Cerebellar nuclear complex (tissue), 1 donor: ENCODE measurements at places on chromosomes 7 and 10.
A peak's percentile ranks its signal among the peaks of the same experiment; 100 is the strongest.

GRCh38 chr10:17009212-17009700, 120.4 kb downstream of the CUBN start:
- no peak for DNase-seq

DNA sequence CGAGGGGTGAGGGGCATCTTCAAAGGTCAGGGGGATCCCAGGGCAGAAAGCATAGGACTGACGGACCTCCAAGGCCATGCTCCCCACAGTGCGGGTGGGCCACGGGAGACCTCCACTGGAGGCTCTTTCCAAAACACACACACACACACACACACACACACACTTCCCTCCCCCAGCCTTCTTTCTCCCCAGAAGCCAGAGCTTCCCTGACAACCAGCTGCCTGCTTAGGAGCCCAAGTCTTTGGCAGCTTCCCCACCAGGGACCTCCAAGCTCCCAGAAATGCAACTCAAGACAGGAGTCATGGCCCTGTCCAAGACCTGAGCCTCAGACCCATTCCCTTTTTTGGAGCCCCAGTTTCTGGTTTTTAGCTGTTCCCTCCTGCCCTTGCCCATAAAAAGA, 710 bp upstream of the C10orf105 start:
- DNase-seq, result no peak

DNA sequence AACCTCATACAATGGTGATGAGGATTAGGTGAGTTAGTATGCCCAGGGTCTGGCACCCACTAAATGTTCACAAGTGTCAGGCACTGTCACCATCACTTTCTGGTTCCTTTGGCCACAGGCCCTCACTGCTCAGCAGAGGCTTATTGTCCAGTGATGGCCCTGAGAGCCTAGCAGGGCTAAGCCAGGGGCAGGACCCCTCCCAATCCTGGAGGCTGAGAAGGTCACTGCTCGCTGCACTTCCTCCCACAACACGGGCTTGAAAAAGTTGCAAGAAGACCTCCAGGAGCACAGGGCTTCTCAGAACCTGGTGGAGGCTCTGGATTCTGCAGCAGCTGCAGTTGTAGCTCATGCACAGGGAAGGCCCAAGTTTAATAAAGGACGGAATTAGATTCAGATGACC, 48.1 kb downstream of the DRGX start:
- DNase-seq, result no peak

DNA sequence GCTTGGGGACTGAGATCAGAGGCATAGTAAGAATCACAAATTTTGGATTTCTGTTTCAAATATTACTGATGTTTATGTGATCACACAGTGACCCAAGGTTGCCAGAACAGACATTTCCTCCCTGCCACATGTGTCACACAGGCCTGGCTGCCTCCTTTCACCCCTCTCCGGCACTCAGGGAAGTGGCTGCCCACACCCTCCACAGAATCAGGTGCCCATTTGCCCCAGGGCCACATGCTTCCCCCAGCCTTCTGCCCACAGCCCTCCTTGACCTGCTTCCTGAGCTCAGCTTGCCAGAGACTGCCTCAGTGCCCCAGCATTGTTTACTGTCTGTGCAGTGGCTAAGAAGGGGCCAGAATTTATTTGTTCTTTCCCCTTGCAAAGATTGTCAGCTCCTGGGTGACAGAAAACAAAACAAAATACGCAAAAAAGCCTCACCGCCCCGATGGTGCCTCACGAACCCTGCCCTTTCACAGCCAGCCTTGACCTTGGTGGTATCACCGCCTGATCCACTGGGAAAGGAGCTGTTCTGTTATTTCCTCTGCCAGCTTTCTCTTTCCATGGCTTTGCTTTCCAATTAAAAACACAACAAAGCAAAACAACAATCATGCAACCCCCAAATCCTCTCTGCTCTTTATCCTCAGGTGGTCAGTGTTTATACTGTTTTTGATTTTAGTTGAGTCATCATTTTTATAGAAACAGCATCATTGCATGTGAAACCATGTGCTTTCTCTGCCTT, 52.8 kb downstream of the CHN2 start:
- DNase-seq, result no peak

- no peak for DNase-seq
These were observed 154.2 kb downstream of the LCOR start for GRCh38 chr10:96986200-96986856.

- DNase-seq, result no peak
These were observed 52.5 kb downstream of the MPP7 start for GRCh38 chr10:28250358-28250757.

DNA sequence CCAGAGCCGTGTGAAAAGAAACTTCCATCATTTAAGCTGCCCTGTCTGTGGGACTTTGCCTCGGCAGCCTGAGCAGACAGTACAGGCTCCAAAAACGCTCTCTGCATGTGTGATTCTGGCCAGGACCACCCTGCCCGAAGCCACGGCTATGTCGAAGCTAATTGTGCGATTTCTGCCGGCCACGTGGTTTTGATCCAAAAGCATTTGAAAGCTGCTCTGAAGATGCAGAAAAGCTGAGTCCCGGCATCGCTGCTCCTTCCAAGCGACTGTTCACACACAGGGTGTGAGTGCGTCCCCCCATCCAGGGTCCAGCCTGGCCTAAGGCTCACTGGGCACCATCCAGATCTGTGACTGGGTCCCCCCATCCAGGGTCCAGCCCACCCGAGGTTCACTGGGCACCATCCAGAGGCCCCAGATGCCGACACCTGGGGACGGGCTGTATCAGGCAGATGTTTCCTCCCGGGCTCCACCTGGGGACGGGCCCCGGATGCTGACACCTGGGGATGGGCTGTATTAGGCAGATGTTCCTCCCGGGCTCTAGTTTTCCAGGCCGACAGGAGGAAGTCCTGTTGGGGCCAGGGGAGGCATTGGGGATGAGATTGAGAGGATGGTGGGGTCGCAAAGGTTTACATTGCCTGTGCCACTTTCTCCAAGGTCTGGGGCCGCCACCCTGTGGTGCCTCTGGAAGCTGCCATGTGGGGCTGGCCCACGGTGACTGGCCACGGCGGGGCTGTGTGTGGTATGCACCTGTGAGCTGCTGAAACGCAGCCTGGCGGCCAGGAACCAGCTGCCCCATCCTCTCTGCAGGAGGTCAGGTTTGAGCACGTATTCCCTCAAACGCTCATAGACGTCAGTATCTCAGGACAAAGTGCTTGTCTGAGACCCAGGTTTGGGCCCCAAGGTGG, 527.4 kb downstream of the DNAJB6 start:
- no peak for DNase-seq

GRCh38 chr7:127766831-127767459, 115.0 kb downstream of the SND1 start:
- no peak for DNase-seq

DNA sequence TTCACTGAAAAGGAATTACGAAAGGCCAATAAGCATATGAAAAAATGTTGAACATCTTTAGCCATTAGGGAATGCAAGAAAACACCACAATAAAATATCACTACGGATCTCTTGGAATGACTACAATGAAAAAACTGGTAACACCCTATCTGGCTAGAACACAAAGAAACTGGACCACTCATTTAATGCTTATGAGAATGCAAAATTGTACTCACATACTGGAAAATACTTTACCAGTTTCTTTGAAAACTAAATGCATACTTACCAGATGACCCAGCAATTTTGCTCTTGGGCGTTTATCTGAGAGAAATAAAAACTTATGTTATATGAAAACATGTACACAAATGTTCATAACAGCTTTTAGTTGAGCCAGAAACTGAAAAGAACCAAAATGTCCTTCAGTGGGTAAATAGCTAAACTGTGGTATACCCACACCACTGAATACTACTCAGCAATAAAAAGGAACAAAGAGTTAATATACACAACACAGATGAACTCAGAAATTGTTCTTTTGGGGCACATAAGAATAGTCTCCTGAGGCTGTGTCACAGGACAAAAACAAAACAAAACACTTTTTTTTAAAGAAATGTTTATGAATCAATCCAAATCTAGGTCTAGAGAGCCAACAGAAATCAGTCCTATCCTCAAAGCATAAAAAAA, 23.5 kb downstream of the CNOT4 start:
- DNase-seq, result no peak

DNA sequence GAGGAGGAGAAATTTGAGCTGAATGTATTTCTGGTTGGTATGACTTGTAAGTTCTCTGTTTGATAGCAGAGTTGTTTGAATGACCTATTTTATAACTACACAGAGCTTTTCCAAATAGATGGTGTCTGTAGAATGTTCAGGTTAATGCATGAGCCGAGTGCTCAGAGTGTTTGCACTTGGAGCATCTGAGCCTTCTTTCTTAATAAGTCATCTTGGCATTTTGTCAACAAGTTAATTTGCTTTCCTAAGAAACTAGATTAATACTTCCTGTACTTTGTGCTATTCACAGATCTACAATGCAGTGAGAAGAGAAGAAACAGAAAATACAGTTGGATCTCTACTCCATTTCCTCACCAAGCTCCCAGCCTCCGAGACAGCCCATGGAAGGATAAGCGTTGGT, 138.2 kb downstream of the PLCE1 start:
- no peak for DNase-seq

- DNase-seq, result no peak
These were observed 8.1 kb downstream of the CCDC6 start for GRCh38 chr10:59898125-59898835.

DNA sequence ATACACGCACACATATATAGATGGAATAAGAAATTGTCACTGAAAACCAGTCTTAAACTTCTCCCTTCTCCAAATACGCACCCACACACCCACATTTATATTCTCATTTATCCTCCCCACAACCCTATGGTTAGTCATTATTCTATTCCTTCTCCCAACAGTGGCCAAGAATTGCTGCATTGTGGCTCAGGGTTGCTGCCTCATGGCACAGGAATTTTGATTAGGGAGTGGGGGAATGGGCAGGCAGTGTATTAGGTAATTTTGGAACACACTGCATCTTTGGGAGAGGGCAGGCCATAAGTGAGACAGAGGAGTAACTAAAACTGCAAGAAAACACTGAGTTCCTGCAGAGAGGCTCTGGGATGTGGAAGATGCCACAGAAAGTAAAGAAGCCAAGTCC, 35.7 kb downstream of the NAPEPLD start:
- DNase-seq, result no peak

- DNase-seq, result no peak
These were observed 453.7 kb downstream of the SDK1 start for GRCh38 chr7:3754493-3755341.

DNA sequence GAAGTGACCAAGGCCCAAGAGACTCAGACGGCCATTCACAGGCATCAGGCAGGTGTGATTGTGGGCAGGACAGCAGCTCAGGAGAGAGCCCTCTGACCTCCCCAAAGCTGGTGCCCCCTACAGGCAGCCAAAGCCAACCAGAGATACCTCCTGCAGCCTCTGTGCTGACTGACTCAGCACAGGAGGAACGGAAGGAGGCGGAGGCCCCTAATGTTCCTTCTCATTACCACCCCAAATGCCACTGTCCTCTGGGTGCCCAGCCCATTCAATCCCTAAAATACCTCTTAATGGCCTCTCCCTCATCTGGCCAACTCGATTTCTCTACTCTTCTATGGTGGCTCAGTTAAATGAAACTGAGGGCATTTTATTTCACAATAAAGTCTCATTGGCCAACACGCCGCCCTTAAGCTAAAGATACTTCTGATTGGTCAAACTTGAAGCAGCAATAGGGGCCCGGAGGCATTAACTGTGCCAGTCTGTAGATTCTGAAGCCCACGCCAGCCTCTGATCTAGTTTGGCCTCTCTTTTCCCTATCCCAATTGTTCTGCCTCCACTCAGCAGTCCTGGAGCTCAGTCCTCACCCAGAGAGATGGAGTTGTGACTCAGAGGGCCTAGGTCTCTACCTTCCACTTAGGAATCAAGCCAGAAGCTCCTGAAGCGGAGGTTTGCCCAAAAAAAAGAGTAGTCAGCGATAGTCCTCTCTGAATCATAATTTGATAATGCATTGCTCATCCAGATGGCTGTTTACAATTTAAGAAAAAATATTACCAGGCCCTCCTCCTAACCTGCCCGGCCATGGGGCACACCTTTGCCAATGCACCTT, 1.2 kb downstream of the CYREN start:
- DNase-seq, result no peak

DNA sequence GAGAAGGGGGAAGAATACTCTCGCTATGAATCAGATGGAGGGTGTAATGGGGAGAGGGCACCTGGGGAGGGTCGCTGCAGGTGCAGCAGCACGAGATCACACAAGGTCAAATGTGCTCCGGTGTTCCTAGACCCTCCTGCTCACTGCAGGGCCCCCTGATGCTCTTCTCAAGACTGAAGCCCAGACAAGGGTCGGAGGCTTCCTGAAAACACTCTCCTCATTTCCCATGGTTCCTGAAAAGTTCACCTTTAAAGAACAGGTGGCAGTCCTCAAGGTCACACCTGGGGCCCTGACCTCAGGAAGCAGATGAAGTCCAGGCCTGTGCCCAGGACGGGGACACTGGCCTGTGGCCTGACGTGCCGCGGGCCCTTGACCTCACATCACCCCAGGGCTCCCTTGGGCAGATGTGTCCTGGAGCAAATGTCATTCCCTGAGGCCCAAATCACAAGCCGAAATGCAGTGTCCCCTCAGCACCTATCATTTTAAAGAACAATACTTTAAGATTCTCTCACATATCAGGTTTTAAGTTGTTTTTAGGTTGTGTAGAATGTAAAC, 289.8 kb downstream of the GLRX3 start:
- DNase-seq, result no peak

GRCh38 chr7:137020351-137020750, 151.9 kb downstream of the CHRM2 start:
- no peak for DNase-seq

GRCh38 chr10:114541081-114541796, 116.8 kb downstream of the ABLIM1 start:
- DNase-seq, result no peak

DNA sequence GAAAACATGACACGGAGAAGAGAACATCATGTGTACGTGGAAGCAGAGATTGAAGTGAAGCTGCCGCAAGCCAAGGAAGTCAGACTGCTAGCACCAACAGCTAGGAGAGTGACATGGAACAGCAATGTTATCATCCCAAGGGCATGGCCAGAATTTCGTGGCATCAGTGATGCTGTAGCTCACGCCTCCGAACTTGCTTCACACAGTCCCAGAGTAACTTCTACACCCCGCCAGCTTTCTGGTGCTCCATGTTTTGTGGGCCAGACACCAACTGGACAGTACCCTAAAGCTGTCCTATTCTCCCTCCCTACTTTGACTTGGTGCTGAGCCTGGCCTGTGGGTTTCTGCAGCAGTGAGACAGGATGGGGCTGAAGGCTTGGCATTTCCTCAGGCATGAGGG, 33.0 kb upstream of the EMX2 start:
- no peak for DNase-seq

- peak; percentile 32 for DNase-seq
These were observed 115.8 kb downstream of the MAGI2 start for GRCh38 chr7:79337717-79338116.

GRCh38 chr7:122881324-122881723, 4.9 kb downstream of the CADPS2 start:
- no peak for DNase-seq

- DNase-seq, result no peak
These were observed 9.4 kb downstream of the SH3PXD2A start for GRCh38 chr10:103845972-103846371.

DNA sequence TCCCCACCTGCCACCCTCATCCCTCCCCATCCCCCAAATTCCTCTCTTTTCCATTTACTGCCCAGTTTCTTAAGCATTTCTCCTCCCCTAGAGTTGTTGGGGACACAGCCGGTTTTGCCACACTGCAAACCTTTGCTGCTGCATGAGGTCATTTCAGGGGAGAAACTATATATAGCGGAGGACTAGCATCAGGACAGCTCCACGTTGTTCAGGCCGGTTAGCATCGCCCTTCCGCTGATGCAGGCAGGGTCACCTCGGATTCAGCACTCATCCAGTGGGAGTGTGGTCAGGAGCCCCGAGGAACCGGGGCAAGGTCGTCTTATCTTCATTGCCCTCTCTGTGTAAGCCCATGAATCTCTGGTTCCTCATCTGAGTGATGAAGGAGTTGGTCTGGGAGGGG, 15.6 kb downstream of the UBTD1 start:
- no peak for DNase-seq
